Activated CD4-positive, alpha-beta T cell treated with anti-CD3 and anti-CD28 coated beads for 36 hours (primary cell): ENCODE measurements at places on chromosomes 2 and 18. TPM values are rescaled to one million over a fixed set of nuclear protein-coding genes. Genes with fewer than 3 reads are reported as not detected.
A peak's percentile ranks its signal among the peaks of the same experiment; 100 is the strongest.

Gene LRRC30
- not detected for total RNA-seq

Gene LDAH
- total RNA-seq: 27.0 TPM

- DNase-seq: no peak
- H3K4me3 ChIP-seq: no peak overlapping the region
- peaks cover 2% of the 10 kb centered on the region for H3K27me3 ChIP-seq
- H3K4me1 ChIP-seq: peaks cover 16% of the 10 kb centered on the region
- H3K27ac ChIP-seq: no peak overlapping the region
These were observed 63.9 kb downstream of the TRPM8 start for GRCh38 chr2:233980955-233981561.

Gene TUBA4A
- 369 TPM for total RNA-seq

Gene MC5R
- total RNA-seq: not detected

GRCh38 chr18:62485684-62486083, 37.1 kb upstream of the ZCCHC2 start:
- H3K27me3 ChIP-seq: peaks cover 17% of the 10 kb centered on the region
- no peak overlapping the region for H3K27ac ChIP-seq
- no peak overlapping the region for H3K4me3 ChIP-seq
- H3K4me1 ChIP-seq: peaks cover 16% of the 10 kb centered on the region
- DNase-seq: peak; percentile 51
- H3K36me3 ChIP-seq: peaks cover 10% of the 10 kb centered on the region

Gene MOGAT1
- total RNA-seq: not detected

DNA sequence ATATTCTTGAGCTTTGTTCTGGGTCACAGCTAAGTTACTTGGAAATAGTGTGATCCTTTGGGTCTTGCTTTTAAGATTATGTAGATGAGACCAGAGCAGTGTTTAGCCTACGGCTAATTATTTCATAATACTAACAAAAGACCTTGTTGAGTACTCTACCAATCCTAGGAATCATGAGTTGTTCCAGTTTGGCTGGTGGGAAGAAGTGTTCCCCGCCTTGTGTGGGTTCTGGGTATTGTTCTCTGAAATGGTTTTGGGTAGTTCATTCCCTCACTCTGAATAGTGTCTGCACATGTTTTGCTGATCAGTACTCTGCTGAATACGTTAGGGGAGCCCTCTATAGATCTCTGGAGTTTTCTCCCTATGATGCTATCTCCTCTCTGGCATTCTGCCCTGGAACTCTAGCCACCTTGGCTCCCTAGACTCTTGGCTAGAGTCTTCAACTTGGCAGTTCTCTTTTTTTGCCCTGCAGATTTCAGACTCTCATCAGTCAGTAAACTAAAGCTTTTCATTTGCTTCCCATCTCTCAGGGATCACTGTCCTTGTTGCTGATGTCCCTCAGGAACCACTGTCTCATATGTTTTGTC, 48.4 kb downstream of the NEMP2 start:
- no peak overlapping the region for H3K4me3 ChIP-seq
- H3K4me1 ChIP-seq: peaks cover 12% of the 10 kb centered on the region
- peaks cover 47% of the 10 kb centered on the region for H3K36me3 ChIP-seq
- no peak overlapping the region for H3K27ac ChIP-seq
- DNase-seq: no peak

Gene CEBPZOS
- total RNA-seq: 46.6 TPM

DNA sequence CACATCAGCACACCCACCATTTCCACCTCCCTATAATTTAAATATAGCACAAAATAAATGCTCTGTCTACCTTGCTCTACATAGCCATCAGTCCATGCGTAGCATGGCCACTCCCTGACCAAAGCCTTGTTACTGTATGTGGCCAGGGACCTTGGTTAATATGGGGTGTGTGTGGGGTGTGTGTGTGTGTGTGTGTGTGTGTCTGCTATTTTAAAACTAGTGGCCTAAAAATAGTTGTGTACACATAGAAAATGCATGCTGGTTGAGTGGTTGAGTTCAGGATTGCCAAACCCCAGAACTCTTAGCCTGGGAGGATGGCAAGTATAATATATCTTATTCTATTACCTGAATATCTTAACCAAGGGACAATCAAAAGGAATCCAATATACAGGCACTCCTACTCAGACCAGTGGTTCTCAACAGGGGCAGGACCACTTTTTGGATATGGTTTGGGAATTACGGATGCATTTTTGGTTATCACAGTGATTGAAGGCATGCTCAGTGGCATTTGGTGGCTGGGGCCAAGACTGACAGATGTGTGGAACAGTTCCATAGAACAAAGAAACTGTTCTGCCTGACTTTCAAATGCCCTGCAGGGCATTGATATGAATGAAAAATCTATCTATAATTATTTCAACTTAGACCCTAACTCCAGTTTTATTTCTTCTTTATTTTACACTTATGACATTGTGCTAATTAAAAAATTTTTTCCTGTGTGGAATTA, 72.3 kb upstream of the PSME4 start:
- H3K27ac ChIP-seq: no peak overlapping the region
- H3K4me3 ChIP-seq: no peak overlapping the region
- no peak for DNase-seq
- H3K4me1 ChIP-seq: peaks cover 10% of the 10 kb centered on the region
- H3K27me3 ChIP-seq: no peaks in the 10 kb centered on the region

DNA sequence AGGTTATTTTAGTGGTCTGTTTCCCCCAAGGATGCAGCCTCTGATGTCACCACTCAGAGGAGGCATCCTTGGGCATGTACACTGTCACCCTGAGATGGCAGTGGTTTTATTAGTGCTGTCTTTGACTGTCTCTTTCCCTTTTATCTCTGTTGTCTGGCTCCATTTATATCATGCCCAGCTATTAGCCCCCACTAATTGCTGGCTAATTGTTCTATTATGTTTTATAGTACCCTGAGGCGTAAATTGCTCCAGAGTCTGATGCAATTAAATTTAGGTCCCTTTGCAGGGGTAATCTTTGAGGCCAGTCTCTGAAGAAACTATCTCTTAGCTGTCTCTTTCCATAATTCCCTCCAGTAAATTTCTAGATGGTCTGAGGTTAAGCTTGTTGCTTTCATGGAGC, 301.0 kb upstream of the KLHL29 start:
- H3K4me3 ChIP-seq: no peak overlapping the region
- no peak overlapping the region for H3K27ac ChIP-seq
- no peaks in the 10 kb centered on the region for H3K4me1 ChIP-seq
- peaks cover 3% of the 10 kb centered on the region for H3K27me3 ChIP-seq
- no peak for DNase-seq

DNA sequence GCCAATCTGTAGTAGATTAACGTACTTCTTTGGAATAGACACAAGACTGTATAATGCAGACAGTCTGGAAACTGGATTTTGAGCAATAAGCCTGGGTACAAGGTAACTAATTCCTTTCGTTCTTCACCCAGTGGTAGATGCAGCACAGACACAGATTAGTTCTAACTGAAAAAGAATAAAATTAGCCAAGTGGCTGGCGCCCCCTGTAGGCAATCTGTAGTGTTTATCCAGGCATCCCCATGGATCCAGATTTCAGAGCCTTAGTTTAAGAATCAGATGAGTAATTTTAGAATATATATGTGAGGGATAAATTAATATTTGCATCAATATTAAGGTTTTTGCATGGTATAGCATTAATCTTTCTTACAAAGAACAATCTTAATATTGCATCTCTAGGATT, 563.9 kb downstream of the DCC start:
- H3K4me3 ChIP-seq: no peak overlapping the region
- no peak overlapping the region for H3K27ac ChIP-seq
- no peaks in the 10 kb centered on the region for H3K27me3 ChIP-seq
- no peaks in the 10 kb centered on the region for H3K36me3 ChIP-seq

Gene SLC9A4
- not detected for total RNA-seq
